ENCODE measurements at places on chromosomes 2 and 18. TPM values are rescaled to one million over a fixed set of nuclear protein-coding genes. Genes with fewer than 3 reads are reported as not detected.

DNA sequence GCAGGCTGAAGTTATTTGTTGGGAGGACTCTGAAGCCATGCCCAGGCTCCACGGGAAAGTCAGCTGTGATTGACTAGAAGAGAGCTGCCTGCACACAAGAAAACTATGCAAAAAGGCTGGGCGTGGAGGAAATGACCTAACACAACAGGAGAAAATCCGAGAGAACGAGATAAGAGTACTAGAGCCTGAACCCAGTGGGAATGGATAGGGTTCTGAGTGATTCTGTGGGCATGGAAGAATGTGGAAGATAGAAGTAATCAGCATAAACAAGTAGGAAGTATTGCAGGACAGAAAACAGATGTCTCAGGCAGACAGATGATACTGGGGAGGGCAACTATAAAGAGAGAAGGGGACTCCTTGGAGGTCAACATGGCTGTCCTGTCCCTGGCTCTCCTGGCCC is 12.1 kb upstream of the COPS8 start:
- no peak for DNase-seq

DNA sequence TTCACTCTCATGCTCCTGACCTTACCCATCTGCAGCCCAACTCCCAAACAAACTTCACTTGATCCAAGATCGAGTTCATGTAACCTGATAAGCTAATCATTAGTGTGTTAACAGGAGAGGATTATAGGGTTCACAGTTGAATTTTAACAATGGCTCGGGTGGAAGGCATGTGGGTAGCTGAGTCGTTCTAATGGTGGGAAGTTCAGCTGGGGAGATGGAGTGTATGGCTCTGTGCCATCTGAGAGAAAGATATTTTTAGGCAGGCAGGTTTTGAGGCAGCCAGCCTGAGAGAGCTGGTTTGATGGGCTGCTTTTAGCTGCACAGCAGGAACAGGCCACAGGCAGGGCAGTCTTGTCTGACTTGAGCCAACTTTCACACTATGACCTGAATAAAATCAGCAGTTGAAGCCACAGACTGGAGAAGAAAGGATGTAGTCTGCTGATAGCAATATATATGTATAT is 17.7 kb upstream of the NFE2L2 start:
- no peak for DNase-seq

The KCNG2 gene
- total RNA-seq, result 0.23 TPM

The AP1S3 gene
- total RNA-seq, result 0.91 TPM

The FBXO36 gene
- 2.2 TPM for total RNA-seq

The LAMA3 gene
- 29.0 TPM for total RNA-seq

The CAPN10 gene
- 23.7 TPM for total RNA-seq

GRCh38 chr2:121363632-121364420 is 78.8 kb upstream of the TFCP2L1 start:
- no peak for DNase-seq

The NMUR1 gene
- total RNA-seq, result 0.36 TPM

The IL36B gene
- total RNA-seq, result not detected

GRCh38 chr18:63258749-63259566 is 60.6 kb downstream of the BCL2 start:
- no peak for DNase-seq

DNA sequence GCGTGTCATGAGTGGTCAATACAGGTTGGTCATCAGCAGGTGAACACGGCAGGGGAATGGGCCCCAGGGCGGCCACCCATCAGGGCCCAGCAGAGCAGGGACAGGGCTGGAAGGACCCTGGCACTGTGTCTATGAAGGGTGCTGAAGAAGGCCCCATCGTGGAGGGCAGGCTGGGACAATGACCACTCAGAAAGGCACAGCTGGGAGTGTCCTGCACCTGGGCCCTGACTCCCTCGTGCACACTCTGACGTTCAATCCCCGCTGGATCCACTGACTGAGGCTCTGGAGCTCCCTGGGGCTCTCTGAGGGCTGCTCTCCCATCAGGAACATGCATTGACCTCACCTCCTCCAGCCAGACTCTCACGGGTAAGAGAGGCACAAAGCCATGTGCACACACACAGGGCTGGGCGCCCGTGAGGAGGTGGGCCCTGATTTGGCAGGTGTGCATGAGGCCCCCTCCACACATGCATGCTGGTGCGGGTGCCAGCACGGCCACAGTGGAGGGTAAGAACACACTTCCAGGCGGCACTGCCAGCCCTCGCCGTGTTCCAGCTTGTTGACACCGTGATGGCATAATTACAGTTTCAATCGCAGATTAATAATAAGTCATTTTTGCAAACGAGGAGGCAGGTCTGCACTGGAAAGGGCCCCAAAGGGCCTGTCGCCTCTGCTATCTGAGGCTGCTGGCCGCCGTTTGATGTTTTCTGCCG is 58.5 kb downstream of the SMAD7 start:
- no peak for DNase-seq

DNA sequence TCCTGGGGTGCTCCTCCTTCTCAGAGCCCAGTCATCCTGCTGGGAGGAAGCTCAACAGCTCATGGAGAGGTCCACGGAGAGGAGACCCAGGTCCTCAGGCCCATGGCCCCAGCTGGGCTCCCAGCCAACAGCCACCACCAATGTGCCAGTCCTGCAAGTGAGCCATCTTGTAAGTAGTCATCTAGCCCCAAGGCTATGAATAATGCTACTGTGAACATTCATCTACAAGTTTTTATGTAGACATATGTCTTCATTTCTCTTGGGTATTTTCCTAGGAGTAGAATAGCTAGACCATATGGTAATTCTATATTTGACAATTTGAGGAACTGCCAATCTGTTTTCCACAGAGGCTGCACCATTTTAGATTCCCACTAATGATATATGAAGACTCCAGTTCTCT is 166.1 kb downstream of the MTCL1 start:
- DNase-seq, result no peak
